ENCODE measurements at places on chromosomes 3 and 15.

- DNase-seq = no peak
Observed at GRCh38 chr3:62332017-62332416, 41.3 kb downstream of the FEZF2 start.

DNA sequence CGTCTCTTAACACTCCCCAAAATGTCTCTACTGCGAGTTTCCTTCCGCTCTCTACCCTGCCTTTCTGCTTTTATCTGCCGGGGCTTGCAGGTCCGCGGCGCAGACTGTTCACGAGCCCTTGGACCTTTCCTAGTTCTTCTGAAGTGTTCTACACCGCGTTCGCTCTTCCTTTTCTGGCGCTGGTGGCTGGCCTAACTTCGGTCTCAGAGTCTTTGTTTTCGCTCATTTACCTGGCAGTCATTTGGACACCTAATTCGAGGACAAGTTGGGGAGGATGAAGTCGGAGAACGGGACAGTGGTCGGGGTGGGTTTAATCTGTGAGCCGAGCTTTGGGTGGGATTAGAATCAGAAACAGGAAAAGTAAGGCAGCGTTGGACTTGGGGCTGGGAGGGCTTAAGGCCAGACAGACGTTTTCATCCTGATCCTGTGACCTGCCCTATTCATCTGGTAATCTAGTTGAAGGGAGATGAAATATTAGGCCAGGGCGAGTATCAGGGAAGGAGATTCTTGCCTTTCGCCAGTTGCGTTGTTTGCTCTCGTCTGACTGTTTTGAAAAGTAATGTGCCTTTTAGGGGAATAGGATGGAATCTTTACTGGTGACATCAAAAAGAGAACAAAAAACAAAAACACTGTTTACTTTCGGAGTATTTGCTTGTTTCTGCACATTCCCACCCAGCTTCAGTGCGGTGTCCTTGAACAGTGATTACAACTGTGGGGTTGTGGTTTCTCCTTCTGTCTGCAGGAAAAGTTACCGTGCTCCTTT, 1.8 kb downstream of the DIPK2A start:
- peak; percentile 62 for DNase-seq

DNA sequence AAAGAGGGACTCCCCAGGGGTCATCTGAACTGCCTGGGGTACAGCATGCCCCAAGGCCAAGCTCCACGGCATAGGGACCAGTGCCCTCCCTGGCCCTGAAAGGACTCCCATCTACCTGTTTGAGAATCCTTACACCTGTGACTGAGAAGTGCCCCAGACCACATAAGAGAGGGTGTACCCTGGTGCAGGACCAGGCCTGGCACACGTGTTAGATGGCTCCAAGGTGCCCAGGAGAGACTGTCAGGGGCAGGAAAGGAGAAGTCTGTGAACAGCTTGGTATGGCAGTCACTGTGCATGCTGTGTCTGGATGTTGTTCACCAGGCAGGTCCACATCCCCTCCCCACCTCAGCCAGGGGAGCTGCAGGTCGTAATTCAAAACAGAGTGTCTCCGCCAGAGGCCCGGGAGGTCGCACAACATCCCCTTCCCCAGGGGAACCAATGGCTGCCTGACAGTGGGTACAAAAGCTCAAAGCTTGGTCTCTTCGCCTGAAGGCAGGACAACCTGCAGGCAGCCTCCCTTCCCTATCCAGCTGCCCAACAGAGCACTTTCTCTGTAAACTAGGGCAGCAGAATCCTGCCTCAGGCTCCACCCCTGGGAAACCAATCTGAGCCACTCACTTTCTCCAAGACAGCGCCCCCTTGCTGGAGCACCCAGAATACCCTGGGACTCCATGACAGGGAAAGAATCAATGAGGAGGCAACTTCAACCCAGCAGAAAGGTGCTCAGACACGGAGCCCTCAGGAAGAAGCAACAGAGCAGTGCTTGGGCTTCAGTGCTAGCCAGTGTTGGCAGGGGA, 3.9 kb downstream of the NUP210 start:
- DNase-seq = no peak

DNA sequence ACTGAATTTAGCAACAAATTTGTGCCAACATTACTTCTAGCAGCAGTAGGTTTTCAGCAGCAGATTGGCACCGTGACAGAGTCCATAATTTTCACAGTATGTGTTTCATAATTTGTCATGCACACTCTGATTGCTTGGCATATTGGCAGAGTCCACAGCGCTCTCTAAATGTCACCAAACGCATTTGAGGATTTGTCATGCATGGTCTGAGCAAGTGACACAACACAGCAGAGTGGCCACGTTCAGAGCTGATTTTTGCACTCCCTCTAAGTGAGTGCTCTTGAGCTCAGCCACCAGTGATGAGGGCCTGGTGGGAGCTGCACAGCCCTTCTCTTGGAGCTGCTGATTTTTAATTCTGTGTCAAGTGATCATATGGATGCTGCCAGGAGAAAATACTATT, 1270.8 kb downstream of the ROBO1 start:
- no peak for DNase-seq

GRCh38 chr3:173823911-173824460, 426.4 kb downstream of the NLGN1 start:
- DNase-seq = no peak

DNA sequence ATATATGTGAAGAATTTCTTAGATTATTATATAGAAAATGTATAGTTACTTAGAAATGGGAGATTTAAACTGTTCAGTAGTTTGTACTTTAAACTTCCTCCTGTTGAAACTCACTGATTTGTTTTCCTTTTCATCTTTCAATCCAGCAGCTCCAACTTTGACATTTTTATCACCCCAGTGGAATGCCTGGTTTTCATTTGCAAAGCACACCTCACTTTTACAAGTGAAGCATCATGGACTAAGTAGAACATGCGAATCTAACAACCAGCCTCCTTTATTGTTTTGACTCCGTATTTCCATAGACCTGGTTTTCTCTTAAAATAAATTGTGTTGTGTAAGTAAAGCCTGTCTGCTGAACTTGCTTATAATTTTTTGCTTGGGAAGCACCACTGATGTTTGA, 97.8 kb upstream of the ROBO2 start:
- DNase-seq = no peak

- DNase-seq = no peak
Observed at GRCh38 chr3:10623578-10624275, 118.3 kb upstream of the ATP2B2 start.

DNA sequence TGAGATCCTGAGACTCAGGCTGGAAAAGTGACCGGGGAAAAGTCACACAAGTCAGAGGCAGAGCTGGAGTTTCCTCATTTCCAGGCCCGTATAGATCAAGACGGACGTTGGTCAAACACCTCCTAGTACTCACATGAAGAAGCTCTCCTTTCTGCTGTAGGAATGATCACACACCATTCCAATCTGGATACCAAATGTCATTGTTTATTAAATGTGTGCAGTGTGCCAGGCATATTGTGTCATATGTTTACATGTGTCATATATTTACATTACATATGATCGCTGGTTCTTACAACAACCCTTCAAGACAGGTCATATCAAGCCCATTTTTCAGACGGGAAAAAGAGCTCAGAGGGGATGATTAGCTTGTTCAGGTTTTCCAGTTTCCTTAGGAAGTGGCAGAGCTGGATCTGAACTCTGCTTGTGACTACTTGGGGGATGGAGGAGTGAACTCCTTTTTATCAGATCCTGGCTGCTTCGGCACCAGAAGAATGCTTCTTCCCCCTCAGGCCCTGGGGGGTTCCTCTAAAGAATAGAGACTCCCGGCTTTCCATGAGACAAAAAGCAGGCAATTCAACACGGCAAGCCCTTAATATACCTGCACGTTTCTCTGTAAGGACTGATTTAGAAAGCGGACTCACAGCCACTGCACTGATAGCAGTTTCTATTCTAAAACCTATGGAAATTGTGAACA, 41.9 kb downstream of the FAM43A start:
- DNase-seq = no peak

DNA sequence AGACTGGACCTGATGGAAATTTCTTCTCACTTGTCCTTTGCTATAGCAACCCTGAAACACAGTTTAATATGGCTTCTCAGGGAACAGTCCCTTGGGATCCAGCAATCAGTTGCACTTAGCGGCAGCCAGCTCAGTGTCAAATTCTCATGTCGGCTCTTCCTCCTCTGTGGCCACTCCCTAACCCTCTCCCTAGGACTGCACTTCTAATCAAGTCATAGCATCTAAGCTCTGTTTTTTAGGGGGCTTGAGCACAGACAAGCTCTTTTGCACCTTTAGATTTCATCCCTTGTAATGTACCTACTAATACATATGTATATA, 250.5 kb upstream of the TLE3 start:
- DNase-seq = no peak

- DNase-seq = no peak
Observed at GRCh38 chr15:94036156-94036555, 195.2 kb upstream of the MCTP2 start.

DNA sequence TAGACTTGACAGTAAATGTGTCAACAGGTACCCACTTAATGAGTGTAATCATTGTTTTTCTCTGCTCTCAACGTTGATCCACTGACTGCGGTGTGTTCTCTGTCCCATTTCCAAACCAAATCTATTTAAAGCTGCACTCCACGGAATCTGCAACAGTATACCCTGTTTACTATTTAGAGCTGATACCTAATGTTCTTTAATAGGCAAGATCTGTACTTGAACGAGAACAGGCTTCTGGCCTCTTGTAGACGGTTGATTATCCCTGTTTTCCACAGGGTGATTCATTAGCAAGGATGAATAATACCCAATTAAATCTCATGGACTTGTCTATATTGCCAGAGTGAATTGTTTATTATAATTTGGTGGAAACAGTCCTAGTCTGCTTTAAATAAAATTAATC, 189.9 kb downstream of the LPP start:
- no peak for DNase-seq

GRCh38 chr3:111366515-111366914, 175.5 kb upstream of the CD96 start:
- DNase-seq = no peak

GRCh38 chr3:57436195-57436761, 107.9 kb downstream of the DNAH12 start:
- DNase-seq = no peak

- no peak for DNase-seq
Observed at GRCh38 chr15:99100245-99101173, 4.4 kb upstream of the SYNM start.

DNA sequence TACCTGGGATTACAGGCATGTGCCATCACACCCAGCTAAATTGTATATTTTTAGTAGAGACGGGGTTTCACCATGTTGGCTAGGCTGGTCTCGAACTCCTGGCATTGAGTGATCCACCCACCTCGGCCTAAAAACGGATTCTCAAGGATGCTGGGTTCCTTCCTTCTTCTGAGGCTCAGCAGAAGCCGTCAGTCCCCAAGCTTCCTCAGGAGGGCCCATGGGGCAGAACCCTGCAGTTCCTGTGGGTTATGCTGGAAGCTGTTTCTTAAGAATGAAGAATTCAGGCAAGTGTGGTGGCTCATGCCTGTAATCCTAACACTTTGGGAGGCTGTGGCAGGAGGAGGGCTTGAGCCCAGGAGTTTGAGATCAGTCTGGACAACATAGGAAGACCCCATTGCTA, 29.0 kb upstream of the ZNF710 start:
- DNase-seq = no peak

- DNase-seq = no peak
Observed at GRCh38 chr3:115523458-115523857, 99.9 kb upstream of the GAP43 start.

DNA sequence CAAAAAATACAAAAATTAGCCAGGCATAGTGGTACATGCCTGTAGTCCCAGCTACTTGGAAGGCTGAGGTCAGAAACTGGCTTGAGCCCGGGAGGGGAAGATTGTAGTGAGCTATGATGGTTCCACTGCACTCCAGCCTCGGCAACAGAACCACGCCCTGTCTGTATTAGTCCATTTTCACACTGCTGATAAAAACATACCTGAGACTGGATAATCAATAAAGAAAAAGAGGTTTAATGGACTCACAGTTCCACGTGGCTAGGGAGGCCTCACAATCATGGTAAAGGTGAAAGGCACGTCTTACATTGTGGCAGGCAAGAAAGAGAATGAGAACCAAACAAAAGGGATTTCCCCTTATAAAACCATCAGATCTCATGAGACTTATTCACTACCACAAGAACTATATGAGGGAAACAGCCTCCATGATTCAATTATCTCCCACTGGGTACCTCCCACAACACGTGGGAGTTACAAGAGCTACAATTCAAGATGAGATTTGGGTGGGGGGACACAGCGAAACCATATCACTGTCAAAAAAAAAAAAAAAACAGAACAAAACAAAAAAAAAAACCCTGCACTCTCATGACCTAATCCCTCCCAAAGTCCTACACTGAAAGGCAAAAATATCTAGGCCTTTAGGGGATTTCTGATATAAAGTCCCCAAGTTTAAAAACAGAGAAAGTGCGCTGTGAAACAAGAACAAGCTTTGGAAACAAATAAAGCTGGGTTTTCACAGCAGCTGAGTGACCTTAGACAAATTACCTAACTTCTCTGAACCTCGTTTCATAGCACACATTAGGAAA, 224.7 kb downstream of the IGSF11 start:
- DNase-seq = no peak

DNA sequence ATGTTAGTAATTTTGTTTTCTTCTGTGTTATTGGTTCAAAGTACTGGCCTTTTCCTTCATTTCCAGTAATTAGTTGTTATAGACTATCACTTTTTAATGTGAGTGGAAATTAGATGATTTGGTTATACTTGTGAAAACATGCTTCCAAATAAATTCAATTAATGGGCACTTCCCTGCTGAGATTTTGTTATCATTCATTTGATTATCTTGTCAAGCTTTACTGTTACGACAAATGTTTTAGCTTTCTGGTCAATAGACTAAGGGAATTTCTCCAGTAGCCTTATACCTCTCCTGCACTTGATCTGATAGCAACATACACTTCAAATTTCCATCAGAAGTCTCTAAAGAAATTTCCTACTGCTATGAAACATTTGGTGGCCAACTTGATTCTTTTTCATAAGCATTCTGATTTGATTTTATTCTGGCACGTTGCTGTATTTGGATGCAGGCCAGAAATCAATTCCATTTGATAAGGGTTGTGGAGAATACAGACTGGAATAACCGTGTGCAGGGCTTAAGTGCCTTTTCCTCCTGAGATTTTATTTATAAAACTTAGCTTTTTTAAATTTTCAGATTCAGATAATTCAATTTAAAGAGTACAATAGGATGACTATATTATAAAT, 573.8 kb upstream of the NAALADL2 start:
- DNase-seq = no peak

DNA sequence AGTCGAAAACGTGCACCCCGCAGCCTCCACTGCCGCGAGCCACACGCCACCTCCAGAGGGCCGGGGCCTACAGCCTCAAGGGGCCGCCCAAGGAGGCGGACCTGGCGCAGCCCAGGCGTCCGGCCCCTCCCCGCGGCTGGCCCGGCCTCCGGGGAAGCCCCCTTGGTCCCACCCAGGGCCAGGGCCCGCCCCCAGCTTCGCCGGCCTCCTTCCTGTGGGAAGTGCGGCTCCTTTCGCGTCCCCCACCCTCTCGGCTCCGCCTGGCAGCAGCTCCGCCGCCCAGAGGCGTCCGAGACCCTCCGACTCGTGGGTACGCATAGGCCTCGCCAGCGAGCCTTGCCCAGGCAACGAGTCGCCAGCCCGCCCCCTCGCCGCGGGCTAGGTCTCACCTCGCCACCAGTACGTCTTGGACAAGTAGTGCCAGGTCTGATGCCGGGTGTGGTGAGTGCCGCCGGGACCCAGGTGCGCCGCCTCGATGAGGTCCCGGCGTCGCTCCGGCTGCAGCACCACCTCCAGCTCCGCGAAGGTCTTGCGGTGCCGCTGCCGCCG, 642 bp downstream of the ZBTB11 start:
- peak; percentile 92 for DNase-seq

GRCh38 chr15:101614001-101614585, 38.1 kb downstream of the TM2D3 start:
- no peak for DNase-seq

- no peak for DNase-seq
Observed at GRCh38 chr3:50322386-50323091, at the start of gene HYAL2. Gene HYAL2 (minus strand): TSS chr3:50322745. CDS start chr3:50320489, 2,256 bp downstream.

GRCh38 chr3:117105686-117106085, 396.1 kb downstream of the TUSC7 start:
- DNase-seq = no peak

All from activated CD4-positive, alpha-beta T cell treated with anti-CD3 and anti-CD28 coated beads, Interleukin-2, amount 50 U/mL, for 4 hours (primary cell).